ENCODE measurements at places on chromosomes 11 and 22. TPM values are rescaled to one million over a fixed set of nuclear protein-coding genes. Genes with fewer than 3 reads are reported as not detected.

The CBLIF gene
- not detected for total RNA-seq

The TPH1 gene
- total RNA-seq: 0.55 TPM

The PTPRJ gene
- total RNA-seq: 24.0 TPM

The OR10D3 gene
- not detected for total RNA-seq

The BET1L gene
- total RNA-seq: 53.4 TPM

The TRIM6 gene
- 1.4 TPM for total RNA-seq

The SAA4 gene
- 4.1 TPM for total RNA-seq

DNA sequence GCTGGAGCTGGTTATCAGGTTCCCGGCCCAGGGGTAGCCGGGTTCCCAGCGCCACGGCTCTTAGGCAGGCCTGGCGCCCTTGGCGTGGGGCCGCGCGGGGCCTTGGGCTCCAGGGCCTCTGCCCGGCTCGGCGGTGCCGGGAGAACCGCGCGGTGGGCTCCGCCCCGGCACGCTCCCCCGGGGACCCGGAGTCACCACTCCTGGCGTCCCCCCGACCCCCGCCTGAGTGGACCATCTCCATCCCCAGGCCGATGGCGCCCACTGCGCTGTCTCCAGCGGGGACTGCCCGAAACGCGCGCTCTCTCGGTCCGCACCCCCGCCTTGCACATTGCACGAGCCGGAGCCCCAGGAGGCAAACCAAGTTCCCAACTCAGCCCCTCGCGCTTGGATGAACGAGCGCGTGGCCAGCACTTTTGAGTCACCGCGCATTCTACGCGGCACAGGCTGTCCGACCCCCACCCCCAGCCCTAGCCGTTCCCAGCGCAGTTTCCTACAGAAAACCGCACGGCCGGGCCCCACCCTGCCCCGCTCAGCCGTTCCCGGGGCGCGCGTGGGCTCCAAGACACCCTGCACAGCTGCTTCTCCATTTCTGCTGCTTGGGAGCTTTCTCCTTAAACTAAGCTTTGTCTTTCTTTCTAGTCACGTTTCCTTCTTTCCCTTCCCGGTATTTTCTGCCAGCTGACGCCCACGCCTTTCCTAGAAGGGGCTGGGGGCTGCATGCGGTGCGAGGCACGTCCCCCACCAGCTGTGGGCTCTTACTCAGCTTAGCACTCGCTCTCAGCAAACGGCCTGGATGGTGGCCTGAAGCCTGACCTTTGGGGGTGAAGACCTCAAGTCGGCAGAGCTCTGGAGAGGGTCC, 650 bp upstream of the CHID1 start:
- no peak for DNase-seq

DNA sequence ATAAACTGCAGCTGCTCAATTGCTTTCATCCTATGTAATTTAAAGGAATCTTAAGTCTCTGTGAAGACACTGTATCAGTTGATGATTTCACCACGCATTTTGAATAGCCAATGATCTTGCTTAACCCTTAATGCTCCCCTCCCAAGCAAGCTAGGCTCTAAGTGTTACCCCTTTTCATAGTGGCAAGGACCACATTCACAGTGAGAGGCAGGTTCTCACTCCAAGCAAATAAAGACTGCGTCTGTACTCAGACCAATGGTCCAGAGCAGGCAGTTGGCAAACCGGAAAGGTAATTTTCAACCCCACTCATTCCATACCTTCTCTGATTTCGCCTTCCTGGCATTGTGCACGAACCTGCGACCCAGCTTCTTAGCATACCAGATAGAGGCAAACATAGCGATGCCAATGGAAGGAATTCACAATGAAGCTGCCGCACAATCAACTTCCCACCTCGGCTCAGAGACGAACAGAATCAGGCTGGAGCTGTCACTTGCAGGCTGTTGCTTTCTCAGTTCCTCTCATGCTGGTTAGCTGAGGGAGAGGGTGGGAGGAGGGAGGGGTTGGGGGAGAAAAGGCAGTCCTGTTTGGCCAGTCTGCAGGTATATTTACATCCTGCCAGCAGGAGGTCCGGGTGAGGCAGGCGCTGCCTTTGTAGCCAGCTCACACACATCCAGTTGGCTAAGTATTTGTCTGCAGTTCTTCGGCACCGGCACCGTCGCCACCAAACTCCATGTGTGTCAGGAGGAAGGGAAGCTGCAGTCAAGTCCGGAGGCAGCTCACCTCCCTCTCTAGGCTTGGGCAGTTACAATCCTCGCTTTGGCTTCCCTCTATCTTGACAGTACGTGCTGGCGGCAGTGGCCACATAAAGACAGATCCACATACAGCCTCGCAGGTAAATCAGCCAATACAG, 1151.2 kb upstream of the CCDC90B start:
- DNase-seq: no peak

DNA sequence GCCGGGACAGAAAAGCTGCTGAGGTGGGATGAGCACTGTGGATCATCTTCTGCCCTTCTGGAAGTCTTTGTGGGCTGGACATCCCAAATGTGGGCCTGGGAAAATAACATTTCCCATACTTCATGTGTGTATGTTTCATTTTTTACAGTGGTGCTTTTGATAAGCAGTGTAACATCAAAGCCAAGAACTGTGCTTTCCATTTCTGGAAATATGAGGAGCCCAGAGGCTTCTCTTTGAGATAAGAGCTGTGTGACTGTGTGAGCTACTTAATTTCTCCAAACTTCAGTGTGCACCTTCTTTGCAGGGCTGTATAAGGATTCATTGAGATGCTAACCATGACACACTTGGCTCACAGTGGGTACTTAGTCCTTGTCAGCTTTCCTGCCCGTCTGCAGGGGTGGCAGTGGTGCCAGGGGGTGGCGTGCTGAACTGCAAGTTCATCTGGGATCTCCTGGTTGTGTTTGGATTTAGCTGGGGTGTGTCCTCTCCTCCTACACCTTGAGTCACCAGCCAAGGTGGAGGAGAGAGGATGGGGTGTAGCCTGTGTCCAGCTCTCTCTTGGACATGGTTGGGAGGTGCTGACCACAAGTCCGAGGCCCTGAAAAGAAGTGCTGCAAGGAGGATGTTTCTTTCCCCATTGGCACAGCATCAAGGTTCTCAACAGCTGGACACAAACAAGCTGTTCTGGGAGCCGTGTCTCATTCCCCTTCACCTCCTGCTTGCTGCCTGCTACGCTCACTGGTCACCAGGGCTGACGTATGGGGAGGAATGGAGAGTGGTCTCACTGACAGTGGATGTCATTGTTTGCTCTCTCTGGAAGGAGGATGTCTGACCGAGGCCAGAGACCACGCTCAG, 139.4 kb downstream of the TEAD1 start:
- no peak for DNase-seq

DNA sequence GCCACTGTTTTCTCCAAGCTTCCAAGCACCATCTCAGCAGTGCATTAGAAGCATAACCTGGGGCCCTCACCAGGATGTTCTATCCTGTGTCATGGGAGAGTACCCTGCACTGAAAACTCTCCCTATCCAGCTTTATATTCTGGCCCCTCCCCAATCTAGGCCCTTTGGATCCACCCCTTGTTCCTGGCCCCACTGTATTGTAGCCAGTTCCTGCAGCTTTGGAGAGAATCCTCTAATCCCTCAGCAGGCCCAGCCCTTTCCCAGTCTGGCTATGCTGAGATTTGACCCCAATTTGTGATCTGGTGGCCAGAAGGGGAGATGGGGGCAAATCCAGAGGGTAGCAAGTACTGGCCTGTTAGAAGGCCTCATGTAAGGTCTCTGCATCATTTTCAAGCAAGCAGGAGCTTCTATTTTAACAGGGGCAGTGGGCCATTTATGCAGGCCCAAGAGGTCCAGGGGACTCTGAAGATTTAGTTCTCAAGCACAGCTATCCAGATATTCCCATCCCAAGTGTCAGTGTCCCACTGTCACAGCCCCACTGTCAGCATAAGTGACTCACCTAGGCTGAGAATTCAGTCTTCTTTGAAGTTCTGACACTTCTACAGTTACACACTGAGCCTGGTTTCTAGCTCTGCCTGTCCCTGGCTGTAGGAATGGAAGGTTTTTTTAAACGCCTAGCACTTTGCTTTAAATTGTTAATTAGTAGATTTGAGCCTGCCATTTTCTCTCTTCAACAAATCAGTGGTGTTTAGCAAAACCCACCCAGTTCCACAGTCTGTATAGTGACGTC, 589.5 kb upstream of the CADM1 start:
- DNase-seq: no peak

DNA sequence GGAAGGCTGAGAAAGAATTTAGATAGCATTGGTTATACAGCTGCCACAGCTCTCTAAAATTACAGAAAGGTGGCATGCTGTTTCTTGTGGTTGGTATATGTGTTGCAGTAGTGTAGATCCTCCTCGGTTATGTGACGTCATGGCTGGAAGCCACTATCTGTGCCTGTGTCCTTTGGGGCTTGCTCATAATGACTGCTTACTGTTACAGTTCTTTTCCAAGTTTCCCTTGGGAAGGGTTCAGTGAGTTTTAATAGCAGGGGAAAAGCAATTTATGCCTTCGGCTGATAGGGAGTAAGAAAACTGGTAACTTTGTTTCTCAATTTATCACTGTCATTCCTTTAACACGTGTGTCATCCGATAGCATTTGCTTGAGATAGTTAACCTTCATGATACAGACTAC, 47.2 kb downstream of the POLD3 start:
- no peak for DNase-seq

GRCh38 chr22:44298406-44299091, 14.2 kb downstream of the SHISAL1 start:
- DNase-seq: no peak

- DNase-seq: no peak
Measured at GRCh38 chr11:113782134-113782533, 2.5 kb downstream of the CLDN25 start.

GRCh38 chr11:34819740-34820482, 96.3 kb downstream of the APIP start:
- DNase-seq: no peak

- DNase-seq: no peak
Measured at GRCh38 chr11:12822392-12823022, 148.3 kb downstream of the TEAD1 start.

GRCh38 chr22:30453731-30454510, 17.9 kb downstream of the SEC14L3 start:
- DNase-seq: no peak

DNA sequence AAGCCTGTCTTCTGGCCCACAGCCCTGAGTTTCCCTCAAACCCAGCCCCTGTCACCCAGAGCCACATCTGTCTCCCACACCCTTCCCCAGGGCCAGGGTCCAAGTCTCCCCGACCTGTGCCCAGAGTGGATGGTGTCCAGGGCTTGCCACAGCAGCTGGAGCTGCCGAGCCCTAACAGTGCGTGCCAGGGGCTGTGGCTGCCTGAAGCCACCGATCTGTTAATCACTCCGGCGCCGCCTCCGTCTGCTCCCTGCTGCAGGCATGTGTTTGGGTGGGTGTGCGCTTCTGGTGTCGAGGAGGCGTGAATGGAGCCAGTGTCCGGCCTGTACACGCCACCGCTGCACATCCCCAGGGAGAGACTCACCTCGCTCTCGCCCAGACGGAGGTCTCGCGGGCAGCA, 26.1 kb downstream of the SHISAL1 start:
- DNase-seq: no peak

GRCh38 chr11:13012056-13012661, 3.0 kb downstream of the RASSF10 start:
- no peak for DNase-seq

GRCh38 chr11:11348303-11348702, 4.7 kb downstream of the CSNK2A3 start:
- no peak for DNase-seq

DNA sequence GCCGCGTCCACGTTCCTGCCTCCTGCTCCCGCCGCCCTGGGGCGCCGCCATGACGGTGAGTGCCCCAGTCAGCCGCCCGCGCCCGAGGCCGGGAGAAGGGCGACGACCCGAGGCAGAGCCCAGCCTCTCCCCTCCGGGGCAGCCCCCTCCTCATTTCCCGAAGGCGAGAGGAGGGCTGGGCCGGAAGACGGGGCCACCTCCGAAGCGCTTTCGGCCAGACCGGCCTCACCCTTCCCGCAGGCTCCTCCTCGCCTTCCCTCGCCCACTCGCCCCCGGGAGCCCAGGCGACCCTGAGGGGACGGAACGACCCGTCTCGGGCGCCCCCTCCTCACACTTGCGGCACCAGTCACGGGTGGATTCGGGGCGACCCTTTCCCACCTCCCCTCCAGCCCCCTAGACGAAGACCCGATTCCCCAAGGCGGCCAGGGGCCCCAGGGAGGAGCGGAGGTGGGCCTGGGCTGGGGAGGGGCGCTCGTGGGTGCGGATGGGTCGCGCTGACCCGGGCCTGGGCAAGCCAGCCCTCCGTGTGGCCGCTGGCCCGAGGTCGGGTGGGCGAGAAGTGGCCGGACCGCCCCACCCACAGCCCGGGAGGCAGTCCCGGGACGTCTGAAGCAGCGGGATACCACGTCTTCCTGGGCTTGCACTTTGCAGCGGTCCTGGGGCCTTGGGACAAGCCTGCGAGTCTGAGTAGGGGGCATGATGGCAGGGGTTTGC, 49.7 kb downstream of the TRIOBP start:
- DNase-seq: no peak

DNA sequence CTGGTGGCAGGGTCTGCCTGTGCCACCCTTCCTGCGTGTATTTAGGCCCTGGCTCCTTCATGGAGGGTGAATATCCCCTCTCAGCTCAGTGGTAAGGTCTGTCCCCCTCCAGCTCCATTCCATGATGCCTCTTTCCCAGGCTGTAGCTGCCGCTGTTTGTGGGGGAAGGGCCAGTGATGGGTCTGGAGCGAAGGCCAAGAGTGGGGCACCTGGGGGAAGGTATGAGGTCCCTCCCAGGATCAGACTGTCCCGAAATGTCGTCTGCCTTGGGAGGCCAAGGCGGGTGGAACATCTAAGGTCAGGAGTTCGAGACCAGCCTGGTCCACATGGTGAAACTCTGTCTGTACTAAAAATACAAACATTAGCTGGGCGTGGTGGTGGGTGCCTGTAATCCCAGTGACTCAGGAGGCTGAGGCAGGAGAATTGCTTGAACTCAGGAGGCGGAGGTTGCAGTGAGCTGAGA, 1.1 kb downstream of the CD151 start:
- DNase-seq: no peak

- no peak for DNase-seq
Measured at GRCh38 chr22:44664149-44664548, 37.9 kb upstream of the PRR5 start.
